Activated CD8-positive, alpha-beta memory T cell treated with anti-CD3 and anti-CD28 coated beads, Interleukin-2, amount 10 ng/mL, durations not matched to agents 7 days and 5 days (primary cell): ENCODE measurements at places on chromosomes 4 and X. TPM values are rescaled to one million over a fixed set of nuclear protein-coding genes. Genes with fewer than 3 reads are reported as not detected.

- DNase-seq, result no peak
Observed at GRCh38 chr4:41323706-41324105, 67.0 kb downstream of the UCHL1 start.

- no peak for DNase-seq
Observed at GRCh38 chr4:33961761-33962160, 2282.6 kb downstream of the ARAP2 start.

GRCh38 chr4:95549246-95550114, 707 bp upstream of the UNC5C start:
- peak; percentile 64 for DNase-seq

The HTN3 gene
- total RNA-seq, result not detected

- DNase-seq, result no peak
Observed at GRCh38 chrX:86137071-86137470, 11.2 kb upstream of the DACH2 start.

The MAGED4 gene
- 0.32 TPM for total RNA-seq

- no peak for DNase-seq
Observed at GRCh38 chrX:110755061-110755460, 40.6 kb downstream of the CHRDL1 start.

DNA sequence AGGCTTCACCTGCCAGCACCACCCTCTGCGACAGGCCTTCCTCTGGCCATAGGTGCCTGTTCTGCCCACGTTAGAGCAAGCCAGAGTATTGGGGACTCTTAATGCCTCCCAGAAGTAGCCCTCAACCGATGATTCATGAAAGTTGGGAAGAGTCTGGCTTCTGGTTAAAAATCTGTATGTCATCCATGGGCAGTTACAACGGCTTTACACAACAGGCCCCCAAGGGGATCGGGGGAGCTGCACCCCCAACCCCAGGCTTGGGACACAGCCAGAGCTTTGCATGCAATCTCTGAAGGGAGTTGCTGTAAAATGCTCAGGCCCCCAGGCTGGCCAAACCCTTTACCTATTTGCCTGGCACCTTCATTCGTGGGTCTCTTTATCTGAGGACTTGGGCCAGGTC, 5.4 kb upstream of the CYTL1 start:
- no peak for DNase-seq

- no peak for DNase-seq
Observed at GRCh38 chrX:10103023-10103422, 53.8 kb upstream of the CLCN4 start.
